Activated CD4-positive, alpha-beta T cell treated with anti-CD3 and anti-CD28 coated beads, Interleukin-2, amount 10 ng/mL, durations not matched to agents 7 days and 5 days (primary cell): ENCODE measurements at places on chromosomes 12 and 14.

GRCh38 chr12:1185460-1186182 is 194.6 kb downstream of the ERC1 start:
- H3K27me3 ChIP-seq = no peaks in the 10 kb centered on the region
- no peak overlapping the region for H3K4me3 ChIP-seq
- H3K27ac ChIP-seq = no peak overlapping the region
- no peak for DNase-seq

GRCh38 chr14:104954746-104955395 is 23.3 kb downstream of the AHNAK2 start:
- H3K36me3 ChIP-seq = no peaks in the 10 kb centered on the region
- no peaks in the 10 kb centered on the region for H3K4me1 ChIP-seq
- H3K27me3 ChIP-seq = peaks cover 10% of the 10 kb centered on the region
- DNase-seq = no peak
- H3K27ac ChIP-seq = no peak overlapping the region

DNA sequence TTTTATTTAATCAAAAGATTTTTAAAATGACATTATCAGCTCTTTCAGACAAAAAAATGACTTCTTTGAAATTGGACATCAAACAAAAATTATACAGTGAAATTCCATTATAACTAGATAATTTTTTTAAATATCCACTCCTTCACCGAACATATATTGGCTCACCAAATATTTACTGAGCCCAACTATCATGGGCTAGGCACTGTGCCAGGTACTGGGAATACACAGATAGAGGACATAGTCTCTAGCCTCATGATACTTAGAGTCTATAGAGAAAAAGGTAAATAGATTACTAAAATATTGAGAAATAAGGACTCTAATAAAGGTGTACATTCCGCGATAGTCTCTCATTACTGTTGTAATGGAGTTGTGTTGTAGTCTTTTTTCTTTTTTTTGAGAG is 219.9 kb downstream of the SEC23A start:
- H3K27me3 ChIP-seq = peaks cover 4% of the 10 kb centered on the region
- no peaks in the 10 kb centered on the region for H3K36me3 ChIP-seq
- DNase-seq = no peak
- H3K27ac ChIP-seq = no peak overlapping the region
- no peaks in the 10 kb centered on the region for H3K4me1 ChIP-seq
- no peak overlapping the region for H3K4me3 ChIP-seq

GRCh38 chr12:57464569-57464968 is 5.0 kb downstream of the GLI1 start:
- no peak for DNase-seq
- peaks cover 19% of the 10 kb centered on the region for H3K27me3 ChIP-seq
- H3K4me1 ChIP-seq = peaks cover 42% of the 10 kb centered on the region
- H3K36me3 ChIP-seq = peaks cover 15% of the 10 kb centered on the region
- no peak overlapping the region for H3K4me3 ChIP-seq
- H3K27ac ChIP-seq = no peak overlapping the region

GRCh38 chr14:89866458-89866857 is 88.1 kb downstream of the EFCAB11 start:
- no peak for DNase-seq
- no peak overlapping the region for H3K27ac ChIP-seq

GRCh38 chr12:78146365-78146772 is 315.7 kb downstream of the NAV3 start:
- no peaks in the 10 kb centered on the region for H3K36me3 ChIP-seq
- H3K27ac ChIP-seq = no peak overlapping the region
- no peak overlapping the region for H3K4me3 ChIP-seq
- no peaks in the 10 kb centered on the region for H3K27me3 ChIP-seq
- H3K4me1 ChIP-seq = no peaks in the 10 kb centered on the region
- no peak for DNase-seq

GRCh38 chr14:89304972-89305703 is 111.9 kb downstream of the FOXN3 start:
- H3K27ac ChIP-seq = peak overlapping the region; percentile 64
- no peak for DNase-seq
- H3K4me3 ChIP-seq = no peak overlapping the region
- peaks cover 33% of the 10 kb centered on the region for H3K4me1 ChIP-seq
- peaks cover 20% of the 10 kb centered on the region for H3K36me3 ChIP-seq
- H3K27me3 ChIP-seq = no peaks in the 10 kb centered on the region

DNA sequence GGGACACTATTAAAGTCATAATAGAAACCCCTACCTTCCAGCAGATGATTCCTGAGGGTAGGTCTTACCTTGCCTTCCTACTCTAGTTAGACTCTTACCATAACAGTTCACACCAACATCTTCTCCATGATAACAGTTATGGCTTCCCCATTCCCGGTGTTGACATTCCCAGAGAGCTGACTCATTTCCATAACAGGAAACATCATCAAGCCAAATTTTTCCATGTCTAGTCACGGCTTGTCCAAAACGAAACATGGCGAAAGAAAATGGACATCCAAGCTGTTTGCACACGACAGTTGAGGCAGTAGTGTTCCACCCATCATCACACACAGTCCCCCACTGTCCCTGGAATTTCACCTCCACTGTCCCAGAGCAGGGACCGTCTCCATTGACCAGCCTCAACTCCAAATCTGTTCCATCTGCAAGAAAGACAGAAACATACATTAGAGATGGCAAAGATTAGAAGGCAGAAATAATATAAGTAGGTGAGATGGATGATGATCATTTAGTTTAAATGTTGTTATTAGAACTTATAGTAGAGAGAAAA is 10.6 kb downstream of the CD163L1 start:
- H3K4me3 ChIP-seq = no peak overlapping the region
- no peaks in the 10 kb centered on the region for H3K4me1 ChIP-seq

- no peak for DNase-seq
- H3K36me3 ChIP-seq = no peaks in the 10 kb centered on the region
- H3K4me1 ChIP-seq = no peaks in the 10 kb centered on the region
- no peak overlapping the region for H3K4me3 ChIP-seq
These were observed 34.9 kb downstream of the GPHB5 start for GRCh38 chr14:63283884-63284248.
